ENCODE measurements at places on chromosomes 11 and 22. TPM values are rescaled to one million over a fixed set of nuclear protein-coding genes. Genes with fewer than 3 reads are reported as not detected.

GRCh38 chr22:23178512-23179254, 1.6 kb upstream of the BCR start:
- no peak for DNase-seq

GRCh38 chr11:78922859-78923625, 348.4 kb upstream of the NARS2 start:
- no peak for DNase-seq

GRCh38 chr11:104089481-104089880, 53.0 kb downstream of the DDI1 start:
- DNase-seq, result no peak

DNA sequence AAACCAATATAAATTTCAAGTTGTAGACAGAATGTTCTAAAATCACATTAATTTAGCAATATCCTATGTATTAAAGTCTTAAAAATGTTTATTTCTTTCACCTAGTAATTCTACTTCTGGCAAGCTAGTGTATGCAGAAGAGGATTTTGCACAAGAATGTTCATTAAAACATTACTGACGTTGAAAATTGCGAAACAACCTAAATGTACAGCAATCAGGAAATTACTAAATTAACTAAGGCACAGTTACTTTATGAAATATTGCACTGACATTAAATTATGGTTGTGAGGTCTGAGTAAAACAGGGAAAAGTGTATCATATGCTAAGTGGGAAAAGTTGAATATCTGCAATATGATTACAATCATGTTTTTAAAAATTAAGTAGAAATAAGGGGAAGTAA, 4.1 kb downstream of the SLC36A4 start:
- no peak for DNase-seq

DNA sequence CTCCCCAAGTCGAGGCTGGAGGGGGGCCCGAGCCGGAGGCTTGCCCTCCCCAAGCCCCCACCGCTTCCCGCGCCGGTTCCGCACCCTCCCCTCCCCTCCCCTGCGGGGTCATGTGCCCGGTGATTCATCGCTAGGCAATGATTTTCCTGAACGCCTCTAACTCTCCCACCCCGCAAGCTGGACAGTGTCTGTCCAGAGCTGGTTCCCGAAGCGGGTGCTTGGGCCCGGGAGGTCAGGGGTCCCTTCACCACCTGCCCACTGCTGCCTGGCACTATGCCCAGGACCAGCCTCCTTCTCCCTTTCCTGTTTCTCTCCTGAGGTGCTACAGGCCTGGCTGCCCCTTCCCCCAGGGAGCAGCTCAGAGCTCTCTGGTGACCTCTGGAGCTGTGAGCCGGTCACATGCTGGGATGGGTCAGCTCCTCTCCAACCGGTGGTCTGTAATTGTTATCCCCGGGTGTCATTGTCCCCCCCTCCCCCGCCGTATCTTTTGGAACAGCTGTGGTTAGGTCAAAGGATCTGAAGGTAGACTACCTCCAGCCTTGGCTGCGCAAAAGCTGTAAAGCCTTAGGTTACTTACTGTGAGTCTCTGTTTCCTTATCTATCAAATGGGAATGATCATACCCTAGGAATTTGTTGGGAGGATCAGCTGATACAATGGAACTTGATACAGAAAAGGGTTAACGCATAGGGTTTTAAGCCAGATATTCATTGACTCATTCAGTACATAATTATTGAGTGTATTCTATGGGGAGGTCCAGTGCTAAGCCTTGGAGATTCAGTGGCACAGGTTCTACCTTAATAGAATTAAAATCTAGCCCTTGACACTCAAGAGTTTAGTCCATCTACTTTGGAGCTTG, 753 bp downstream of the STX3 start:
- peak; percentile 65 for DNase-seq

- DNase-seq, result no peak
Measured at GRCh38 chr11:123194337-123195187, 486 bp downstream of the CLMP start.

- DNase-seq, result no peak
Measured at GRCh38 chr11:72330131-72330727, 86.3 kb upstream of the PHOX2A start.

- DNase-seq, result peak; percentile 50
Measured at GRCh38 chr11:8863838-8864237, 47.2 kb upstream of the AKIP1 start.

DNA sequence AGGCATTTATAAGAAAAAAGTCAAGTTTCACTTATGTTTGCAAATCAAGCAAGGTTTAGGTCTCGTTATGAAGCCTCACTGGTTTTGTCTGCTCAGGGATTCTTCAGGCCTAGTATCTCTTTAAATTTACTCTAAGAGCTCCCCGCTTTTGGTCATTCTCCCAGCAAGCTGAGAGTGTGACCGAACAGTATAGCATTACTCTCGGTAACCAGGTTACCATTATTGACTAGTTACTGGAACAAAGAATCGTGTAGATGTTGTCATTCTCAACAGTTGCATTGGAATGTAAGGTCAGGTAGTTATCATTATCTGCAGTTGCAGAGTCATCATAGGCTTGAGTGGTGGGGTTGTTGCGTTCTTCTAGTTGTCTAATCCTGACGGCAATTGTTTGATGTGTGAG, 9.8 kb upstream of the USP2 start:
- no peak for DNase-seq

Gene LGALS12
- total RNA-seq, result 0.07 TPM

Gene IMMP1L
- total RNA-seq, result 26.2 TPM

Gene CASP5
- total RNA-seq, result not detected

Gene OR8G1
- total RNA-seq, result not detected

Gene BTG4
- total RNA-seq, result not detected

Gene MAJIN
- total RNA-seq, result not detected

Gene DMC1
- 6.3 TPM for total RNA-seq
